CD4-positive, alpha-beta T cell treated with Interleukin-21 for 1 hour (primary cell): ENCODE measurements at places on chromosomes 16 and 17.

GRCh38 chr17:78040440-78041385, 82.2 kb downstream of the TNRC6C start:
- DNase-seq, result peak; percentile 31

DNA sequence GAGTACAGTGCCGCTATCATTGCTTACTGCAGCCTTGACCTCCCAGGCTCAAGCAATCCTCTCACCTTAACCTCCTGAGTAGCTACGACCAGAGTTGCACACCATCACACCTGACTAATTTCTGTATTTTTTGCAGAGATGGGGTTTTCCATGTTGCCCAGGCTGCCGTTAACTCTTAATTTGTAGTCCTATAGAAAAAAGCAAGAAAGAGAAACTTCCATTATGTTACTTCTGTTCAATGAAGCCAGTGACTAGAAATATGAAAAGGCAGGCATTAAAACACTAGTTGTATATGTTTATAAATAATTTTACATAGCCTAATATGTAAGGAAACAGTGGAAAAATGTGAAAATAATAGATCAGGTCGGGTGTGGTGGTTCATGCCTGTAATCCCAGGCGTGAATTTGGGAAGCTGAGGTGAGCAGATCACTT, 9.7 kb downstream of the RAD51C start:
- DNase-seq, result no peak

DNA sequence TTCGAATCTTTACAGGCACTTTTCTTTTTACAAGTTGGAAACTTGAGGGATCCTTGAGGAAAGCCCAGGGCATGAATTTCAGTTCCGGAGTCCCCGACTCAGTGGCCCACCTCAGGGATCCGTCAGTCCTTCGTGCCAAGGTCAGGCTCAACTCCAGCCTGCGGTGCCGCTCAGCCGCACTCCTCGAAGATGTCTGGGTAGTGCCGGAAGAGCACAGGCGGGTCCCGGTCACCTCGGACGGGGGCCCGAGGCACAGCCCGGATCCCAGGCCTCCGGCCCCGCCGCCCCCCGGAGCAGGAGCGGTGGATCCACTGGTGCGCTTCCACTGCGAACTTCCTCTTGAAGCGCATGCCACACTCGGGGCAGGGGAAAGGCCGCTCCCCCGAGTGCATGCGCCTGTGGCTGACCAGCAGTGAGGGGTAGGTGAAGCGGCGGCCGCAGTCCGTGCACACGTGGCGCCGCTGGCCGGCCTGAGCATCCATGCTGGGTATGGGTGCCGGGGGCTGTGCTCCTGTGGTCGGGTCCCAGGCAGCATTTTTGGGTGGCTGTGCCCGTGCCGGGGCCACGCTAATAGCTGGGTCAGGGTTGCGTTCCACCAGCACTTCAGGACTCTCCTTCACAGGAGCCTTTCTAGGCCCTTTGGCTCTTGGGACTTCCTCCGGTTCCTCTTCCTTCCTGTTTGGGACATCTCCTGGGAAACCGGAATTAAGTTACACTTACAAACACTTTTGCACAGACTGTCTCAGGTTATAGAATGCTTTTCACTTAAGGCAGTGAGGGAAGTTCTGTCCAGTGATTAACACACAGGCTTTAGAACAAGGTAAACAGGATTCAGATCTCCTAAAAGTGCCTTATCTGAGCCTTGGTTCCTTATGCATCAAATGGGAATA, 1.5 kb downstream of the ZNF688 start:
- DNase-seq, result no peak

DNA sequence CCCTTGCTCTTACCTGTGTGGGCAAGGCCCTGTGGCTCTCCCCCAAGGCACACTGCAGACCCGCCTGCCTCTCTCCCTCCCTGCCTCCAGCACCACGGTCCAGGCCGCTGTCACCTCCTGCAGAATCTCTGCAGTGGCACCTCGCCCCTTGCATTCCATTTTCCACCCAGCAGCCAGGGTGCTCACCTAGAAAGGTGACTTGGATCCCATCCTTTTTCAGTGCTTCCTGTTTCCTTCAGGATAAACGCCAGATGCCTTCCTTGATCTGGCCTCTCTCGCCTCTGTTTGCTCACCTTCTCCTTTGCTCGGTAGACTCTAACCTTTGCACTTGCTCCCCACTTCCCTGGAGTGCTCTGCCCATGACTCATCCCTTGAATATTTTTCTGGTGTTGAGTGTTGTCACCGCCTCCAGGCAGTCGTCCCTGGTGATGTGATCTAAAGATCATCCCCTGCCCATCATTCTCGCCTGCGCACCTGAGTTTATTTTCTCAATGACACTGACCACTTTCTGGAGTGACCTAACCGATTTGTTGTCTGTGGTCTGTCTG, 79.2 kb upstream of the LGALS9 start:
- no peak for DNase-seq

DNA sequence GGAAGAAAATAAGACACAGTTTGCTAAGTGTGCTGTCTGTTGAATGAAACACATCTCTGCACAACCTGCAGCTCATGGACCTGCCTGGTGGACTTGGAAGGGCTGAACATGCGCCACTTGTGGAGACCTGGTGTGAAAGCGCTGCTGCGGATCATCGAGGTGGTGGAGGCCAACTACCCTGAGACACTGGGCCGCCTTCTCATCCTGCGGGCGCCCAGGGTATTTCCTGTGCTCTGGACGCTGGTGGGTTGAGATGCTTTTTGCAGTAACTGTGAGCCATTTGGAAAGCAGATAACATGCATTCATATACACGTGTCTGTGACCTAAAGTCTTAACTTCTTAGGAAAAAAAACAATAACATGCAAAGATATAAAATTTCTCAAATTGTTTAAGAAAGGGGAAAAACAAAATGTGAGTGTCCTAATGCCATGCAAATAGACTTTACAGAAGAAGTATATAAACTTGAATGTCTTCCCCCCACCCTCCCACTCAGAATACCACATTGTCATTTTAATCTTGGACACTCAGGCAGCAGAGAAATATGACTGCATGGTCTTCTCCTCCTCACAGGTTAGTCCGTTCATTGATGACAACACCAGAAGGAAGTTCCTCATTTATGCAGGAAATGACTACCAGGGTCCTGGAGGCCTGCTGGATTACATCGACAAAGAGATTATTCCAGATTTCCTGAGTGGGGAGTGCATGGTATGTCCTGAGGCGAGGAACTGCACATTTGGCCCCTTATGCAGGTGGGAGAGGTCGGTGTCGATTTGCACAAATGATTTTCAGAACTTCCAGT, 65.6 kb downstream of the SEC14L1 start:
- DNase-seq, result no peak
